Endodermal cell (in vitro differentiated cells): ENCODE measurements at places on chromosomes 6 and 20. TPM values are rescaled to one million over a fixed set of nuclear protein-coding genes. Genes with fewer than 3 reads are reported as not detected.

GRCh38 chr20:23149623-23150279 lies 63.6 kb upstream of the CD93 start:
- DNase-seq, result peak; percentile 30

REM1 gene
- total RNA-seq, result not detected in 2 replicates

GRCh38 chr6:158677906-158678578 lies 28.2 kb downstream of the SYTL3 start:
- DNase-seq, result no peak

GRCh38 chr6:134111062-134111677 lies 58.7 kb upstream of the SLC2A12 start:
- peak; percentile 71 for DNase-seq

DNA sequence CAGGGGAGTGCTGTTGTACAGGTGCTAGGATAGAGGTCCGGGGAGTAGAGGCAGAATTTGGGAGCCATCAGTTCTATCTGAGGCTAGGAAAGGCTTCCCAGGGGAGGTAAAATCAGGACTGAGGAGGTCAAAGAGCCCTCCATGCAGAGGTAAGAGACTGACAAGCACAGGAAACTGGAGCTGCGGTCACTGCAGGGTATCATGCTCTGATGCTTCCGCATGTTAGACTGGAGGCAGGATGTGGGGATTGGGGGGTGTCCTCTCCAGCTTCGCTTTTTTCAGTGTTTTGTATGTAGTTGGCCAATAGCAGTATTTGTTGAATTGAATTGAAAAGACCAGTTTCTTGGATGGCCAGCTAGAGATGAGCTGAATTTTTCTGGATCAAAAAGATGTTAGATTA lies 87.8 kb downstream of the SLC22A3 start:
- DNase-seq, result no peak

DNA sequence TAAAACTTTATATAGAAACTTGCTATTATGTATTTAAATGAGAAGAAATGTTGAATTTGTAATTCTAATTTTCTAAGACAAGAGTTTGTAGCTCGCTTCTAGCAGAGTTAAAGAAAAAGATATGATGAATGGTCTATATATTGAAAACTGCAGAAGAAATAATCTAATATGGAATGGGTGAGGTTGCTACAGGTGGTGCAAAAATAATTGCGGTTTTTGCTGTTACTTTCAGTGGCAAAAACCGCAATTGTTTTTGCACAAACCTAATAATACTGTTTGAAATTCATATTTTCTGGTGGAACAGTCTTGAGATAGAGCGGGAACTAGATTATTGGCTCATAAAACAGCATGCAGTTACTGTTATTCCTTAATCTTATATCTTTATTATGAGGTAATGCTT lies 23.9 kb downstream of the EYA4 start:
- no peak for DNase-seq

HLA-DOA gene
- total RNA-seq, result 10.6 and 11.1 TPM in 2 replicates

GRCh38 chr6:111957623-111958315 lies 84.5 kb upstream of the FYN start:
- DNase-seq, result peak; percentile 86

- no peak for DNase-seq
These were observed 169.5 kb downstream of the SLC24A3 start for GRCh38 chr20:19381947-19382346.

- DNase-seq, result peak; percentile 44
These were observed 1325.6 kb downstream of the HACE1 start for GRCh38 chr6:103534095-103534494.

DNA sequence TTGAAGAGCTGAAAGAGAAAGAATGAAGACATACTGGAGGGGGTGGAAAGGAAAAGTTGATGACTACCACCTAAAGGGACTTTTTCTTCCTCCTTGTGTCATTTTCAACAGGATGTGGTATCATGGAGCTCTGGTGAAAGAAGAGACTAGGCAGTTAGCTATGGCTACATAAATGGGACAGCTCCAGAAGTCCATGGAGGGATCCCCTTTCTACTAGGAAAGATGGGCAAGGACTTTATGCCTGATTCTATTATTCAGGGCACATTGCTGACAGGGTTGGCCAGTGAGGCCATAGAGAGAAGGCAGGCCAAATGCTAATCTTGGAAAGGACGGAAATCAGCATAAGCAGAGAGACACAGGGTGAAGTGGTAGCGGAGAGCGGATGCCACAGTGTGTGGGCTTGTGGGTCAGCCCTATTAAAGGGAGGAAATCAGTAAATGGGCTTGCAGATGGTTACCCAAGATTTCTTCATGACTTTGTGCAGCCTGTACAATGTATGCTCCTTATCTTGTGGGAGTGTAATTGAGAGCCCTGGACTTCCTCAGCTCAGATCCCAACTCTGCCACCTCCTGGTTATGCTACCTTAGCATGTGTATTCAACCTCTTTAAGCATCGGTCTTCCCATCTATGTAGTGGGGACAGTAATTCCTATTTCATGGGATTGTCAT lies 77.4 kb upstream of the TMEM170B start:
- no peak for DNase-seq

- DNase-seq, result no peak
These were observed 94.7 kb downstream of the YTHDF1 start for GRCh38 chr20:63121246-63121645.

DNA sequence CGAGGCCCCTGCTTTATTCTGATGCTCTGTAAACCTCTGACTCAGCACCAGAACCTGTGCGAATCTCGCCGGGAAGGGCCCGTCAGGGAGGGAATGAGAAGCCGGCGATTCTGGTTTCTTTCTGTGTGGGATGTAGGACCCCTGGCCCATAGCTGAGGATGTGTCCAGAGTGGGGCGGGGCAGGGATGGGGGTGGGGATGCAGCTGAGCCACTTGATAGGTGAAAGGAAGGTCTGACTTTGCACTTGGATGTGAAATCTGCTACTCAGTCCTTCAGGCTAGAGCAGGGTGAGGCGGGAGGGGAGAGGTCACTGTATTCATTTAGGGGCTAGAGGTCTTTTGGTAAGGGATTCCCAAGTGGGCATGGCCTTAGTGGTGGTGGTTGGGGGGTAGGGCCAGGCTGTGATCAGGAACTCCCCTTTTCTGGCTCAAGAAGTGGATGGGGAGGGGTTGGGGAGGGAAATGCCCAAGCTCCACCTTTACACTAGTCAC lies 2.3 kb downstream of the TOX2 start:
- peak; percentile 61 for DNase-seq

DNA sequence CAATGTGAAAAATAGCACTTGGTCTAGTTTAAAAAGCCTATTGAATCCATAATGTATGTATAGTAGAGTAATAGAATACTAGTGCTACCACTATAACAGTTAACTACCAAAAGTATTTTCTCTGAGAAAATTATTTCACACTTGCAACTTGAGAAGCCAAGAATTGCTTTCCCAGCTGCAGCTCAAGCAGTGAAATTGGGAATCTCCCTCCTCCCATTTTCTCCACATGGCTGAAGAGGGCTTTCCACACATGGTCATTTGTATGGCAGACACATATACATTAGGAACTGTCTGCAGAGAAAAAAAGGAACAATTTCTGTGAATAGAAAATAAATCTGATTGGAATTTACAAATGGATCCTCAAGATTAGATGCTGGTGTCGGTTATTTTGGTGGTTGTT lies 34.5 kb downstream of the TOMM6 start:
- no peak for DNase-seq

GCLC gene
- 57.7 to 236 TPM (median 59.2 TPM) in 3 replicates for total RNA-seq

C20orf96 gene
- total RNA-seq, result 29.2 to 31.1 TPM (median 29.4 TPM) in 3 replicates

DNA sequence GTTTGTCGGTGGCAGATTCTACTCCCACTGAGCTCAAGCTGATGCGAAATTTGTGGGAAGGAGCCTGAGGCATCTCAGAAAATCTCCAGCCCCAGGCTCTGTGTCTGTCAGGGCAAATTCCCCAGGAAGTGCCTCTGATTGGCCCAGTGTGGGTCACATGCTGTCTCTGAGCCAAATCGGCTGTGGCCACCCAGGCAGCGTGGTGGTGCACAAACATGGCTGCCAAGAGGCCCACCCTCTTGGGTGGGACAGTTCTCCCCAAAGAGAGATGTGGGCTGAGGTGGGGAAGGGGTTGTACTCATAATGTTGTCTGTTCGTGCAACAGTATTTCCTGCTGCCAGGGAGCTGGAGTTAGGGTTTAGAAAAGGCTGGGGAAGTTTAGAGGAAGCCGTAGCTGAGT lies 130.6 kb downstream of the BMP7 start:
- no peak for DNase-seq

- no peak for DNase-seq
These were observed 764 bp downstream of the BAG6 start for GRCh38 chr6:31651602-31652191.

DNA sequence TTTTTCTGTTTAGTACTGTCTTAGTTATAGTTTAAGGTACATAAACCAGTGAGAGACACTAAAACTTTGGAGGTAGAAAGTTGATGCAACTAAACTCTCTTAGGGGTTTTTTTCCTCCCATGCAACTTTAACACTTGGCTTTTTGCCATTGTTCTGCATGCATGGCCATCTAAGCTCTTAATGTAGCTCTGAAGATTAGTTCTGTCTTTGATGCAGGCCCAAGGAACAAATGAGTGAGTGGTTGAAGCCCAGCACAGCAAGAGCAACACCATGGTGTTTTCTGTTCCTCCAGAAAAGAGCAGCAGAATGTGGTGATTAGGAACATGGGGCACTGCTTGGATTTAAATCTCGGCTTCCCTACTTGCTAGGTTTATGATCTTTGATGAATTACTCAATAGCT lies 89.3 kb downstream of the L3MBTL3 start:
- DNase-seq, result no peak
